ENCODE measurements at places on chromosomes 3 and 15. TPM values are rescaled to one million over a fixed set of nuclear protein-coding genes. Genes with fewer than 3 reads are reported as not detected.
A peak's percentile ranks its signal among the peaks of the same experiment; 100 is the strongest.

DNA sequence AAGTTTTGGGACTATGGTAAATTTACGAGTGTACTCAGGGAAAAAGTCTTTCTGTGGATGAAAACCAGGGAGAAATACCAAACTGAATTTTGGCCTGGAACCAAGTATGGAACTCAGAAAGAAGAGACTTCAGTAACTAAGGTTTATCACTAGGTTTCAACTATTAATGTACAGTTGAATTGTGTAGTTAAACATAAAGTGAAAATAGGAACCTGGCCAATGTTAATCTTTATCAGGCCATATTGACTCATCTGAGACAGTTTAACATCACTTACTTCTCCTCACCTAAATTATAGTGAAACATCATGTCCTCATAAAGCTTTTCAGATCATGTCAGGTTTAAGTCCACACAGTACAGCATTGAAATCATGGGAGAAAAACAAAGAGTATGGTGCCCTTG lies 197.7 kb downstream of the LSAMP start:
- DNase-seq: no peak

Gene GPR27
- 11.8 TPM for total RNA-seq

DNA sequence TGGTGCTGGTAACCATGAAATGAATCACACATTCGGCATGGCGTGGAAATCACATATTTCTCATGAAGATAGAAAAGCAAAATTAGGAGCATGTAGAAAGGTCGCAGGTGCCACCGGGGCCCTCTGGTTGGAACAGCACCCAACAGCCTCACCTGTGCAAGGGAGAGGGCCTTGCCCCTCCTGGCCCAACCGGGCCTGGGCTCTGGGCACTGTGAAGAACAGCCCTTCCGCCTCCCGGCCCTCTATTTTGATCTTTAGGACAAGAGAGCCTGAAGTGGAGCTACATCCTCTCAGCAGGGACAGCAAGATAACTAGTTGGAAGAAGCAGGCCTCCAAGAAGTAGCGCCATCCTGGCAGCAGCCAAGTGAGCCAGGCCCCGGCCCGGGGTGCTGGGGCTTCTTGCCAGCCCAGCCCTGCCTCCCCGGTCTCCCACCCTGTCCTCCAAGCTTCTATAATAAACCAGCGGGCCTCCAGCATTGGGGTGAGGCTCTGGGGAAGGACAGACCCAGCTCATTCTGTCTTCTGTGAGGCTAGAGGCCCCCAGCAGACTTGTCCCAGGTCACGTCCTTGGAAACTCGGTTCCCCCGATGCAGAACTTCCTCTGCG lies 46.1 kb upstream of the FGD5 start:
- DNase-seq: no peak

DNA sequence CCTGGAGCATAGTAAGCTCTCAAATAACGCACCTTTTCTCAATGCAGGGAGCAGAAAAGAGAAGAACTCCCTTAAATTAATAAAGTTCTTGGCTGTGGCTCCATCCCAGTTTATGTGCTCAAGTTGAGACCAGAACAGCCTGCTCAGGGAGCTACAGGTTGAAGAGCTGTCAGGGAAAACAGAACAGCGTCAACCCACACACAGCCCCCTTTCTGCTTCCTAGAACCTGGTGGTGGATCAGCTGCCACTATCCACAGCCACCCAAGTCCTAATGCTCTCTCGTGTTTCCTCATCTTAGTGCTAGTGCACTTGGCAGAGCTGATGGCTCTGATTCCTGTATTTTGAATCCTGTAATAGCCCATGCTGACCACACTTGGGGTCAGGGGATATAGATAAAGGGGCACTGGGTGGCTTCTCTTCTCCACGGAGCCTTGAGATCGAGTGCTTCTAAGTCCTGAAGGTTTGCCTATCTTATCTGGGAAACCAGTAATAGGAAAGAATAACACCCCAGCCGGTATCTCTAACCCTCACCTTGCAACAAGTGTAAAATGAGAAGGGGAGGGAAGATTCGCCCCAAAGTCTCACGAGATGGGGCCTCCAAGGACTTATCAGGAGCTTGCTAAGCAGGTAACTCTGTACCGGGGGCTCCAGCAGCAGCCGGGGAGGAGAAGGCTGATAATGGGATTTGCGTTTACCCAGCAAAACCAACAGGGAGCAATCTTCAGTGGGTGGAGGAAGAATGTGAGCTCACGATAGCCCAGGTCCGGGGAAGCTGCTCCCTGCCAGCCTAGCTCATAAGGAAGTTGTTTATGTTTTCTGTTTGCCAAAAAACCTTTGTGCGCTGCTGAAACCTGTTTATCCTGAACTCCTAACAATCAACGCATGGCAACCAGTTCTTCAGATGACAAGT lies 136.2 kb upstream of the ICE2 start:
- peak; percentile 61 for DNase-seq

DNA sequence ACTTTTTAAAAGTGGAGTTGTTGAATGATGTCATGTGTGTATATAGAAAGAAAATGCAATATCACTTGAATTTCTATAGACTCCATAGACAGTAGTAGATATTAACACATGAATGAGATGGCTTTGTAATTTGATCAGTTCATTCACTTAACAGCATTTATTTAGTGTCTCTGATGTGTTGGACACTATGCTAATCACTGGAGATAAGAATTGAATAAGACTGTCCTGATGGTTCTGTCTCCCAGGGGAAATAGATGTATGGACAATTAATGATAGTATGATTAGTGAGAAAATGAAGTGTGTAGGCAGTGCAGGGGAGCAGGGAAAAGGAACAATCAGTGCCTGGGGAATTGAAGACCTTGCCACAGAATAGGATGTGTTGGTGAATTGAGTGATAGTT lies 72.9 kb downstream of the RIOX2 start:
- no peak for DNase-seq

Gene MRPL3
- 199 TPM for total RNA-seq

DNA sequence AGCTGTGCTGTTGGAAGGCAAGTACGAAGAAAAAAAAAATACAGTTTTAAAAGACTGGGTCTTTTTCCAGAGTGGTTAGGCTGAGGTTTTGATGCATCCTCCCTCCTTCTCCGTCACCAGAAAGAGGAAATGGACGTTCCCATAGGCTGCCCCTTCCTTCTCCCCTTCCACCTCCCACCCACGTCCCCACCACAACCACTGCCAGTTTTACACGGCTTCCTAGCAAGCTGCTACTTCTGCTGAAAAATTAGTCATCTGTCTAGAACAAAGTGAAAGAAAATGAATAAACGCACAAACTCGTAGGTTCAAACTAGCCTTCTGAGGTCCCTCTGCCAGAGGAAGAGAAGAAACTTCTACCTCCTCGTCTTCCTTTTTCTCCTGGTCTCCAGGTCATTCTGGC lies 71.6 kb upstream of the RPL35A start:
- DNase-seq: no peak

Gene RHCG
- total RNA-seq: not detected

DNA sequence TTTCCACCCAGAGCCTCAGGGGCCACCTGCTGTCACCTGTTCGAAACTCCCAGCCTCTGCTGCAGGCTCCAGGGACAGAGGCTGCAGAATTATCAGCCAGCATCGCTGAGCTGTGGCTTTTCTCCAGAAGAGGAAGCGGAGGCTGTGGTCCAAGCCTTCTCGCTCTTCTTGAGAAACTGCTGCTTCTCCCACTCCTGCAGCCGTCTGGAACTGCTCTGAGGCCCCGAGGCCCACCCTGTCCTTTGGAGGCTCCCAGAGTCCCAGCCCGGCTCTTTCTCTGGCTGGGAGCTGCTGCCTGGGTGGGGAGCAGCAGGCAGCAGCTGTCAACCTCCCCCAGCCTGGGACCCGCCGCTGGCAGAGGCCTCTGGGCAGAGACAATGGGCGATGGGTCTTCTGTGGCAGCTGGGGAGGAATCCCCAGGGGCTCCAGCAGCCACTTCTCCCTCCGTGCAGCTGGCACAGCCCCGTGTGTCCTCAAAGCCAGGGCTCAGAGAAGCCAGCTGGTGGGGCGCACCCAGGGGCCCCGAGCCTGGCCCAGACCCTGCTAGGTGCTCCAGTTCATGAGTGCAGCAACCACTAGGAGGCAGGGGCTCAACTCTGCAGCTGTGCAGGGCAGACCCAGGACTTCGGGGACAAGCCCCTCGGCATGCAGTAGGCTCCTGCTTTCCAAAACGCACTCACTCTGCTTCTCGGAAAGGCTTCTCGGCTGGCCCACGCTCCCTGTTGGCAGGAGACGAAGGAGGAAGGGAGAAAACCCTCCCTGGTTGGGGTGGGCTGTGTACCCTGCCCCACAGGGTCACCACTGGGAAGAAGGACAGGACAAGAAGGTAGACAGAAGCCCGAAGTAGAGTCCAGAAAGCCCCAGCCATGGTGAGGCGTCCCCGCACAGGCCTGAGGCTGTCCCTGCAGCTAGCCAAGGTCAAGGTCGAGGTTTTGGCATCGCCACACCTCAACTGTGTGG lies 49.9 kb upstream of the FURIN start:
- peak; percentile 65 for DNase-seq

Gene GP9
- total RNA-seq: not detected

- DNase-seq: no peak
Measured at GRCh38 chr15:99121207-99121606, 16.3 kb downstream of the SYNM start.

GRCh38 chr3:100158918-100159330 lies 44.6 kb upstream of the FILIP1L start:
- DNase-seq: no peak

DNA sequence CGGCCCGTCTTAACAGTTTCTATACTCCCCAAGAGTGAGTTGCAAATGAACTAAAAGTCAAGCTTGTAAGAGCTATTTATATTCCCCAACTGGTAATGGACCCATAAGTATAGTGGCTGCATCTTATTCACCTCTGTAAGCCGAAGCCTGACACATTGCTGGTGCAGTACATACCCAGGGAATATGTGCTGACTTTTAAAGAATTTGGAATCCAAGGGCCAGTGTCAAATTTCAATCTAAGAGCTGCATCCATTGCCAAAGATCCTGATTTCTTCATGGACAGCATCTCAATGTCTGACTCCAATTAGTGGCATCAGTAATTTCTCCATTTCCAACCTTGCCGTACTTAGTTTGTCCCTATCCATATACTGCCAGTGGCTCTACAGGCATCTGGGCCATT lies 42.0 kb downstream of the FRMD4B start:
- DNase-seq: no peak

Gene PLSCR5
- total RNA-seq: not detected

DNA sequence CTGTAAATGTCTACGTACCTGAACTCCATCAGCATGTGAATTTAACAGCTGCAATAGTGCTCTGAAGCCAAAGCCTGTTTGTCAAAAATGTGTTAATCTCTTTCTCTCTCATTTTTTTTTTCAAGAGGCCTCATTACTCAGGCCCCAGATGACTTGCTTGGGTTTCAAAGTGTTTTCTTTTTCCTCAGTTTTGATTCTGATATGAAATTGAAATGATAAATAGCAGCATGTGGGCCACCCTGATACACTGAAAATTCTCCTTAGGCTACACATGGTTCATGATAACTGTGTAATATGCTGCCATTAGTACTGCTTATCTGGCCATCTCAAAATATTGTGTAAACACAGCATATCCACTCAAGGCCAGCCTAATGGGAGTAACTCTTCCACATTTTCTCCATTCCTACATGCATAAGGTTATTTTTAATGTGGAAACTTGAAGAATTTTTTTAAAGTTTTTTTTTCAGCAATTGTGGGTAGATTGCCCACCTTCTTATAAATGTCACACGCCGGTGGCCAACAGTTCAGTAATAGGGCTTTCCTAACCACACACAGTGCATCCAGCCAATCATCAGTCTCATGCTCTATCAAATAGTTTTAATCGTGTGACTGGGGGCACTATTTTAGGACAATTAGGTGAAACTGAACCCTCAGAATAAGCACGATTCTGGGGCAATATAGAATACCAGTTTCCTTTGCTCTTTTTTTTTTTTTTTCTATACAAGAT lies 13.1 kb upstream of the DENND4A start:
- no peak for DNase-seq

GRCh38 chr15:60735559-60736047 lies 256.7 kb upstream of the ICE2 start:
- no peak for DNase-seq

DNA sequence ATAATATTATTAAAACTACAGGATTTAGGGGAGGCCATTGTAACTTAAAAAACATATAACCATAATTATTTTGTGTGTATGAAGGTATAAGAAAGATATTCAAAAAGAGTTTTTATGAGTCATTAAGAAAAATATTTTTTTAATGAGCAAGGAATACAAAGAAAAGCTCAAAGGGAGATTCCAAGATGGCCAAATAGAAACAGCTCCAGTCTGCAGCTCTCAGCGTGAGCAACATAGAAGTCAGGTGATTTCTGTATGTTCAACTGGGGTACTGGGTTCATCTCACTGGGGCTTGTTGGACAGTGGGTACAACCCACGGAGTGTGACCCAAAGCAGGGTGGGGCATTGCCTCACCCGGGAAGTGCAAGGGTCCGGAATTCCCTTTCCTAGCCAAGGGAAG lies 336.1 kb downstream of the TBL1XR1 start:
- DNase-seq: no peak

DNA sequence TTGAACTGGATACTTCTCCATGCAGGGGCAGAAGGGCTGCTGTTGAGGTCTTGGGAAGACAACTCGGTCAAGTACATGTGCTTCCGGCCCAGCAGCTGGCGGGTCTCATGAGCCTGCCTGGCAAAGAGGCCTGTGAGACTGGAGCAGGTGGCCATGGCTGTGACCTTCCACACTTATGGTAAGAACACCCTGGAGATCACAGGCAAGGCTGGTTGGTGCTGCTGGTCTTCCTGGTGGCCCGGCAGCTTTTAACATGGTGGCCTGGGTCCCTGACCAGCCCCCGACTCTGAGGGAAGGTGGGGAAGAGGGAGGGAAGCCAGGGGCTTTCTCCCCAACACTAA lies 15.4 kb downstream of the CHRD start:
- no peak for DNase-seq

GRCh38 chr3:144028798-144029411 lies 57.3 kb downstream of the DIPK2A start:
- no peak for DNase-seq

Gene RTP3
- total RNA-seq: not detected

Gene ERICH6
- not detected for total RNA-seq

Gene PAQR9
- total RNA-seq: 2.3 TPM

Gene NPAP1
- 0.24 TPM for total RNA-seq

- no peak for DNase-seq
Measured at GRCh38 chr3:138389841-138390581, 41.6 kb downstream of the MRAS start.

- no peak for DNase-seq
Measured at GRCh38 chr15:26433818-26434217, 339.0 kb downstream of the GABRB3 start.

DNA sequence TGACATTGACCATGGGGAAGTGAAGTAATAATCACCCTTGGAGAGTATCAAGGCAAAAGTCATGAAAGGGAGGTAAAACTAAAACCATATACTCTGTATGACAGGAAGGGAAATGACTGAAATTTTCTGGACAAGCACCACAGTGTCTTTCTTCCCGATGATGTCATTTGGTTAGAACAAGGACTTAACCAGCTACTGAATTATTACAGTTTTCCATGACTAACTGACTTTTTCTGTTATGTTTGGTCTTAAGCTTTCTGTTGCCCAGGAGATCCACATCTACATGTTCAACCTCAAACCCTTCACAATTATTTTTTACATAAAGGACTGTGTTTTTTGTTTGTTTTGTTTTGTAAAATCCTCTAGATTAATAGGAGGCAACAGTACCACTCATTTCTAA lies 191.9 kb upstream of the IL12A start:
- no peak for DNase-seq

All from GM23338 (cell line).